ENCODE measurements at places on chromosomes 3 and 15.

DNA sequence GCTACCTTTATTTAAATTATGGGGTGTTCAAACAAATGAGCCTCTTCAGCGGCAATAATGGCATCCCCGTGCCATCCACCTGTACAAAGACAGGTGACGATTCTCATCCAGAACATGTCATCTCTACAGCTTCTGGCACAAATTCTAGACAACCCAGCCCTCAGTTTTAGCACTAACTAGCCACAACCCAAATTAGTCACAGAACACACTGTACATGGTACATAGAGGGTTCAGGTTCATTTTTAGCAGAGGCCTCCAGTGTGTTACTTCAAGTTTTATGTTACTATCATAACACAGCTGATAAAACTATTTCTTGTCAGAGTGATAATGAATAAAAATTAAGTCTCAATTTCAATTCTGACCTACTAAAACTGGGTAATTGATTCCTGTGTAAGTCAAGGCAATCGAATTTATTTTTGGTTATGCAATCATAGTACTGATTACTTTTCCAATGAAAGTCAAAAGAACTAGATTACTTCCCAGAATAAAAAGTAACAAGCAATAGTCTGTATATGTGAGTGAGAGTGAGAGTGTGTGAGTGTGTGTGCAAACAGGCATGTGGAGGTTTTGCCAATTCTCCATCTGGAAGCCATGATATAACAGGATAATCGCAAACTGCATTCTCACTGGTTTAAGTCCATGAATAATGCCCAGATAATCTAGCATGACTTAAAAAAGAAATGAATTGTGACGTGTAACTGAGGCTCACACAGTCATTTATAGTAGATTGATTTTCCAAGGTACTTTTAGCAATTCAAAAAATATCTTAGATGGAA, 37.4 kb downstream of the SHQ1 start:
- DNase-seq, result no peak

DNA sequence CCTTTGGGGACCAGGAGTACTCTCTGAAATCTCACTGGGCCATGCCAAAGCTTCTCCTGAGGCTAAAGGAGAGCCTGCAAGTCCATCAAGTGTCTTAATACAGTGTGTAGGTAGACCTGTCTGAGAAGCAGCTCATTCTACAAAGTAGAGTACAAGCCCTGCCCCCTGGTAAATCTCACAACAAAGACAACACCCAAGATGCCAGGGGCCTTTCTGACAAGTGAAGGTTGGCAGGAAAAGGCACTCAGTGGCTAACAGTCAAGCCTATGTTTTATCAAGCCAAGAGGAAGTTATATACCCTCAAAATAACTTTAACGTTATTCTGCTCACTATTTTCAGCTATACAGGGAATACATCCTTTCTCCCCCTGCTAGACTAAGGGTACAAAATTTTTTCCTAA, 58.3 kb downstream of the NMNAT3 start:
- DNase-seq, result no peak

- DNase-seq, result peak; percentile 91
Measured at GRCh38 chr15:71747128-71748083, 62.9 kb upstream of the NR2E3 start.

GRCh38 chr15:91765660-91766059, 87.8 kb upstream of the SLCO3A1 start:
- DNase-seq, result no peak

- no peak for DNase-seq
Measured at GRCh38 chr3:133491481-133492059, 81.9 kb upstream of the CDV3 start.

DNA sequence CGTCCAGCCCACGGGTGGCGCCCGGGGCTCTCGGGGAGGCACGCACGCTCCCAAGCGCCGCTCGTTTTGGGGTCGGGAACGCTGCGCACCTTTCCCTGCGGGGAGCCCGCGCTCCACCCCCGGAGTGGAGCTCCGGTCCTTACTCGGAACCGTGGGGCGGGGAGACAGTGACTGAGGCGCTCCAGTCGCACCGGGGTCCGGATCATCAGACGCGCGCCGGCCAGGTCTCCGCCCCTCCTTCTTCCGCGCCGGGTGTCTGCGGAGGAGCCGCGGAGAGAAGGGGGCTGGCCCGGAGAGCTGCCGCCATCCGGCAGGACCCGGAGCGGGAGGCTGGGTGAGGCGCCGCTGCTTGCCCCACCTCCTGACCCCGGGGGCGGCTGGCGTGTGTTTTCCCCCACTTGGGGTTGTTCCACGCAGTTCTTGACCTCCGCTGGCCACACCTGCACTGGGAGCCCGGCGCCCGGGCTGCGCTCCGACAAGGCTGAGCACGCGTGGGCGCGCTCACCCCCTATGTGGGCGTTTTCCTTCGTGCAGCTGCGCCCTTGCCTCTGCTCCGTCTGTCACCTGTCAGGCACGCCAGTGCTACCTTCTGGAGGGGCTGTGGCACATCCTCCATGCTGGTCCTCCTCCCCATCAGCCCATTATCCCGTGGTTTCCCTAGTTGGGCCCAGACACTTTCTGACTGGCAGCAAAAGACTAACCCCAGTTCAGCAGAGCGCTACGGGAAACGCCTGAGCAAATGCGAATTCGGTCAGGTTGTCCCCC, at the start of gene MCF2L2:
MCF2L2 (minus strand) TSS at position 173 of the 765 bp plus-strand sequence. CDS start 642 bp downstream, outside the sequence.
- DNase-seq, result no peak

DNA sequence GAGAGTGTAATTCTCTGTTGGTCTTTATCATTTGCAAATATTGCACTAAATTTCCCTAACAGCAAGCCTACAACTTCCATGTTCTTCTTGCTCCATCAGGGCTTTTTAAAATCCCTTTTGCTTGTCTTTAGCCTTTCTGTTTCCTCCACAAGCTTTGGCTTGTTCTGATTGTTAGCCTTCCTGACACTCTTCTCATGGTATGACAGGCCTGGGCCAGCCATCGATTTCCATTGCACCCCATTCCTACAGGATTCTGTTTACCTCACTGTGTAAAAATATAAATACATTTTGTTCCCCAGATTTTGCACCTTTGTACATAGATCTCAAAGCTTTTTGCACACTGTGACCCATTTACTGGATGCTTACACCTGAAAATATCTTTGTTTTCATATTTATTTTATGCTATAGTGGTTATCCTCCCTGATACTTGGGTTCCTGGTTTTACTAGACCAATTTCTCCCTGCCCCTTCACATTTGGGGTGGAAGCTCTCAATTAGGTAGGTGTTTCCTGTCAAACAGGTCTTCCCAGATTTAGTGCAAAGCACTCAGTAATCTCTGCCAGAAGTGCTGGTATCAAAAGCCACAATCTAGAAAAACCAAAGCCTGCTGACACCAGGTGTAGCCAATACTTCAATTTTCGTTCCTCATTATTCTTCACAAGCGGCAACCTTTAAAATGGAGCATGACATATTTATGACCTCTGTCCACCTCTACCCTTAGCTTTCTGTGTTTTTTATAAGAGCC, 57.9 kb upstream of the PPP2R3A start:
- DNase-seq, result no peak

DNA sequence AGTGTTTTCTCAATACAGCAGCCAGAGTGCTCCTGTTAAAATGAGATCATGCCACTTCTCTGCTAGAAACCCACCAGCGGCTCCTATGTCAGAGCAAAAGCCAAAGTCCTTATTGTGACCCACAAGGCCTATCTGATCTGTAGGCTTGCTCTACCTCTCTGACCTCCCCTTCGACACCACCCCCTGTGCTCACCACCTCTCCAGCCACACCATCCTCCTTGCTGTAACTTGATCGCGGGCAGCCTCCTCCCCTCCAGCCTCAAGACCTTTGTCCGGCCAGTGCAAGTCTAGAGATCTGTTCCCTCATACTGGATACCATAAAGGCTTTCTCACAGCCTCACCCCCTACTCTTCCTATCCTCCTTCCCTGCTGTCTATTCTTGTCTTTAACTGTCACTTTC, 1.9 kb upstream of the IGDCC4 start:
- no peak for DNase-seq

GRCh38 chr3:170358042-170359010, 811 bp downstream of the SKIL start:
- DNase-seq, result peak; percentile 29

DNA sequence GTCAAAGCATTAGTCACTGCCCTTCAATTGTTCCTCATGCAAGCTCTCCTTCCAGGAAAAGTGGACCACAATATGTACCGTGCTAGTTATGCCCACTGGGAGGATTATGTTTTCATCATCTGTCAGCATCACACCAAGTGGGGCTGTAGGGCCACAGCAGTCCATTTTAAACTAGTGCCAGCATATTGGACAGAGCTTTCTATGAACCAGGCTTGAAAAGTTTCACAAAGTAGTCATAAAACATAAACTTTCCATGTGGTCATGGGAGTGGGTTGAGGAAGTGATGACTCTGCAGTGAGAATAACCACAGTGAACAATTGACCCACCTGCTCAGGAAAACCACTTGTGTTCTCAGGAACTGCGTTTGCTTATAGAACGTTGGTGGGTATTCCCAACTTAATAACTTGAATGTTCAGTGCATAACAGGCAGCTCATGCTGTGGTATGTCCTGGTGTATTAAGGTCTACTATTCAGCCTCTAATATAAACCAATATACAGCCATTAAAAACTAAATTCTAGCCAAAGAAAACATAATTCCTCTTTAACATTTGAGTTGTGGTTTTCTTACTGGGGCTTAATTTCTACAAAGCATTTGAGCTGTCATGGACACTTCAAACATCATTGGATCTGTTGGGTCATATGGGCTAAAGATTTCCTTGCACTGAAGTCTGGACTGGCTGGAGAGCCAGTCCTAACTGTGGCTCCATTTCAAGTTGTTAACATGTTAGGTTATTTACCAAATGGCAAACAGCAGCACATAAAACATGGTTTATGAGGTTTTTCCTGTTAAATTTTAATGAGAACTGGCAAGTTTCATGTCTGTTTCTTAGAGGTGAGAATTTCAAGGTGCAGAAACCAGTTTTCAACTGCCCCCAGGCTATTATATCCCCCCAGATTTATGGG, 274.1 kb downstream of the OTOL1 start:
- no peak for DNase-seq

- DNase-seq, result no peak
Measured at GRCh38 chr3:152375546-152375945, 106.8 kb downstream of the MBNL1 start.

Data from NCI-H460 (cell line).